ENCODE measurements at places on chromosomes 3 and 15.

- no peak for DNase-seq
Observed at GRCh38 chr3:46665763-46666452, 27.6 kb downstream of the ALS2CL start.

- DNase-seq, result no peak
Observed at GRCh38 chr15:64617727-64618126, 157.3 kb downstream of the ZNF609 start.

DNA sequence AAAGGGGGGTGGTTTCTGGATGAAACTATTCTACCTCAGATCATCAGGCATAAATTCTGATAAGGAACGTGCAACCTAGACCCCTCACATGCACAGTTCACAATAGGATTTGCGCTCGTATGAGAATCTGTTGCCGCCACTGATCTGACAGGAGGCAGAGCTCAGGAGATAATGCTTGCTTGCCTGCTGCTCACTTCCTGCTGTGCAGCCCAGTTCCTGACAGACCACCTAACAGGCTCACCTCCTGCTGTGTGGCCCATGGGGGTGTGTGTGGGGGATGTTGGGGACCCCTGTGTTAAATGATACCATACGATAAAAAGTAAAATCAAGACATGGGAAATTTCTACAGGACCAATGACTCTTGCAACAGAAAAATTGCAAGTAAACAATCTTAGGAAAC lies 24.0 kb downstream of the CP start:
- no peak for DNase-seq

DNA sequence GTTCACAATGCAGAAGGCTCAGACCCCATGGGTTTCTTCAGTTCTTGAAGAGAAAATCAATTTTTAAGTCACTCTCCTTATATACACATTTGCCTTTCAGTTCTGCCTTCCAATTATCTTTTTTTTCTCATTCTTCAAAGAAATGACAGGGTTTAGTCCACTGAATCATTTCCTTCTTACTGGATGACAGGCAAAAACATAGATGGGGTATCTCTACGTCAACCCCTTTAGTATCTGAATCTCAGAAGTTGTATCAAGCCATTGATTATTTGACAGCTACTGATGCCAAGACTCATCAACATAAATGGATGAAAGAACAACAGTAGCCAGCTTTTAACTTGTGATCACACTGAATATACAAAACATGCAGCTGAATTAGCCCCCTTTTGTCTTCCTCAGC lies 6.5 kb downstream of the ATOSA start:
- no peak for DNase-seq
